Epithelial cell of alveolus of lung (primary cell): ENCODE measurements at places on chromosomes 12 and 14. TPM values are rescaled to one million over a fixed set of nuclear protein-coding genes. Genes with fewer than 3 reads are reported as not detected.

The PNN gene
- total RNA-seq, result 12.3 and 21.6 TPM in 2 replicates

The HSPB8 gene
- total RNA-seq, result 7.0 and 11.3 TPM in 2 replicates

The SPATA7 gene
- total RNA-seq, result 14.1 and 26.3 TPM in 2 replicates

The OTOGL gene
- under 0.01 TPM in 1 of 2 replicates, not detected in the other for total RNA-seq

The CFAP54 gene
- total RNA-seq, result 2.1 and 2.6 TPM in 2 replicates

The CLEC4C gene
- not detected in 2 replicates for total RNA-seq

The GOLGA5 gene
- total RNA-seq, result 36.7 and 40.1 TPM in 2 replicates

The ARMH4 gene
- 0.91 and 1.6 TPM in 2 replicates for total RNA-seq

The LMNTD1 gene
- not detected in 2 replicates for total RNA-seq

The KRT83 gene
- not detected in 2 replicates for total RNA-seq

The MGAT4C gene
- total RNA-seq, result under 0.01 TPM in 1 of 2 replicates, not detected in the other

The PLEKHG7 gene
- 0.13 TPM in 1 of 2 replicates, not detected in the other for total RNA-seq

The CCDC184 gene
- total RNA-seq, result 1.8 and 3.7 TPM in 2 replicates

The CD63 gene
- total RNA-seq, result 790 and 1,053 TPM in 2 replicates

The KLHL33 gene
- 0.13 TPM in 1 of 2 replicates, not detected in the other for total RNA-seq

The FOXN4 gene
- not detected in 2 replicates for total RNA-seq

The CPSF2 gene
- 25.8 and 29.0 TPM in 2 replicates for total RNA-seq

The ASB2 gene
- 0.13 TPM in 1 of 2 replicates, not detected in the other for total RNA-seq

The TMTC2 gene
- 3.0 and 6.6 TPM in 2 replicates for total RNA-seq

The ENTPD5 gene
- total RNA-seq, result 5.0 and 6.6 TPM in 2 replicates

The TMEM263 gene
- total RNA-seq, result 62.4 and 98.0 TPM in 2 replicates

The AKT1 gene
- total RNA-seq, result 126 and 130 TPM in 2 replicates
